Stimulated activated CD8-positive, alpha-beta memory T cell treated with anti-CD3 and anti-CD28 coated beads, Interleukin-2, amount 100 ng/mL, for 1 hour (primary cell): ENCODE measurements at places on chromosomes 13 and 19.

- no peak for DNase-seq
Observed at GRCh38 chr13:95035311-95036109, 265.7 kb downstream of the ABCC4 start.

DNA sequence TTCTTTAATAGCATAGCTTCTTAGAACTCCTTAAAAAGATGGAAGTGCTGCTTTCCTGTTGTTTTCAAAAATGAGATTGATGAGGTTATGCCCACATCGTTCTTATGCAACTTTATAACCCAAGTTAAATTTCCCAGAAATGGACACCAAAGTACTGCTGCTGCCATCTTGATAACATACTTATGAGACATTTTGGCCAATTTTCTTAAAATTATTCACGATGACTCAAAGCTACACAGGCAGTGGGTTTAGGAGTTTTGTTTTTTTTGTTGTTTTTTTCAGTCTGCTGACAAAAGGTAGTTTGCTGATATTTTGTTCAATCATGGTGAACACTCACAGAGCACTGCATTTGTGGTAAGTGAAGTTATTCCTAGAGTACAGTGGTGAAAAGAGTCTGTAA lies 54.9 kb upstream of the RFC3 start:
- DNase-seq = no peak

- DNase-seq = no peak
Observed at GRCh38 chr13:98156259-98156658, 13.4 kb downstream of the FARP1 start.

DNA sequence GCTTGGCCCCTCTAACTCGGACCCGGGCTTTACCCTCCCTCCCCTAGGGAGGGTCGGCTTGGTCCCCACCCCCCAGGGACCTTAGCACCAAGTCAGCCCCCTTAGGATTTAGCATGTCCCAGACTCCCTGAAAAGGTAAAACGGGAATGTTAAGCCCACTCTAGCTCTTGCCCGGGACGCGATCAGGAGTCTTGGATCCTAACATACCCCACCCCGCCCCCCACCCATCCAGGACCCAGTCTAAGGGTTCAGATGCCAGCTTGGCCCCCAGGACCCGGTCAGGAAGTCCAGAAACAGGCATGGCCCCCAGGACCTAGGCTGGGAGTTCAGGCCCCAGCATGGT lies 437 bp downstream of the EPOR start:
- DNase-seq = no peak
